ENCODE measurements at places on chromosomes 3 and 15.

DNA sequence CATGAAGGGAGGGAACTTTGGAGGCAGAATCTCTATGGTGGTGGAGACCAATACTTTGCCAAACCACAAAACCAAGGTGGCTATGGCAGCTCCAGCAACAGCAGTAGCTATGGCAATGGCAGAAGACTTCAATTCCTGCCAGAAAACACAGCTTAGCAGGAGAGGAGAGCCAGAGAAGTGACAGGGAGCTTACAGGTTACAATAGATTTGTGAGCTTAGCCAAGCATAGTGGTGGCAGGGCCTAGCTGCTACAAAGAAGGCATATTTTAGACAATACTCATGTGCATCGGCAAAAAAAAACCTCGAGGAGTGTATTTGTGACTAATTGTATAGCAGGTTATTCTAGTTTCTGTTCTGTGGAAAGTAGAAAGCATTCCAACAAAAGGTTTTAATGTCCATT lies 6.4 kb upstream of the CSTA start:
- no peak for DNase-seq

- DNase-seq = no peak
Observed at GRCh38 chr3:53939086-53939582, 47.5 kb upstream of the SELENOK start.

DNA sequence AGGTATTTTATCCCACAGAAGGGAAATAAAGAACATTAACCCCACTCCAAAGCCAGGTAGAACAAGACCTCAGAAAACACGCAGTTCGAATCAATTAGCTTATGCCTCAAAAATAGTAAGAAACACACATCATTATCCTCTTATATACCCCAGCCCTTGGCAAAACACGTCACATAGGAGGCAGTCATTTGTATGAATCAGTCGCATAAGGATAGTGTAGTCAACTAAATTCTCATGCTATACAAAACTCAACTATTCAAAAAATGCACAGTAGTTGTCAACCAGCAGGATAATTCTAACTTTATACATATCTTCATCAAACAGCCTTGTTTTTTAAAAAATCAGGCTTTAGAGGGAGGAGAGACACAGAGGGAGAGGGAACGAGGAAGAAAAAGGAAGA lies 298.4 kb downstream of the FOXP1 start:
- no peak for DNase-seq

DNA sequence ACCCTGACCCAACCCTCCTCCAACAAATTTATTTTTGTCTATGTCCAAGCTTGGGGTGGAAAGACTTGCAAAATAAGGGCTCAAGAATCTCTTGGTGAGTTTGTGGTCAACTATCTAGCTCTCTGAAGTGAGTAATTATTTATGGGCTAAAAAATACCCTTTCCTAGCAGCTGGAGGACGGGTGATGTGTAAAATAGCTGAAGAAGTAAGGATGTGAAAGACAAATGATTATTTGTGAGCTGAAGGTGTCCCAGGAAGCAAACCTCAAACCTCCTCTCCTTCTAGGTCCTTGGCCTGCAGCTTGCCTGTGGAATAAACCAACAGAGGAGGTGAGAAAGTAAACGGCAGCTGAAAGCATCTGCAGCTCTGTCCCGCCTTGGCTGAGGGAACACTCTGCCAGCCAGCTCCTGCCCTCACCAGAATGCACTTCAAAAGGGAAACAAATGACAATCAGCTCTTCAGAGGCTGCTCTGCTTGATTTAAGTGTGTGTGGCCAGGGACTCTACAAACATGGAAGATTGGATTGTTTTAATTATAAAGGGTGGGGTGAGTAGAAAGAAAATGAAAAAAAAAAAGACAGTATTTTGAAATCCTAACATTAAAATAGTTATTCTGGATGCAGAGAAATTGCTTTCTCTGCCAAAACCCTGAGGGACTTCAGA lies 60.3 kb downstream of the TM4SF4 start:
- DNase-seq = no peak

- no peak for DNase-seq
Observed at GRCh38 chr3:29481969-29482767, 201.3 kb downstream of the RBMS3 start.

GRCh38 chr3:31590650-31591049 lies 57.9 kb downstream of the STT3B start:
- DNase-seq = no peak

- DNase-seq = peak; percentile 3
Observed at GRCh38 chr3:139718415-139718814, 40.6 kb upstream of the NMNAT3 start.

DNA sequence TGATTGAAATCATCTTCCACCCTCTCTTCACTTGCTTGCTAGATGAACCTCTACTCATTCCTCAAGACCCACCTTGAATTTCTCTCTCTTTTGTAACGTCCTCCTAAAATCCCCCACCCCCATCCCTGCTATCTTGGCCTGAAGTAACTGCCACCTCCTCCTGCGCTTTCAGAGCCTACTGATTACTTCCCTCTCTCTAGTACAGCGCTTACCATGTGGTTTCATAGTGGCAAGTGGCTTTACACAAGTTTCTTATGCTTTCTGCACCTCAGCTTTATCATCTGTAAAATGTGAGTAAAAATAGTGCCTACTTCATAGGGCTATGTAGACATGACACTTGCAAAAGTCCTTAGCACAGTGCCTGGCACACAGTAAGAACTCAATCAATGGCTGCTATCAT lies 28.7 kb upstream of the DAZL start:
- no peak for DNase-seq

DNA sequence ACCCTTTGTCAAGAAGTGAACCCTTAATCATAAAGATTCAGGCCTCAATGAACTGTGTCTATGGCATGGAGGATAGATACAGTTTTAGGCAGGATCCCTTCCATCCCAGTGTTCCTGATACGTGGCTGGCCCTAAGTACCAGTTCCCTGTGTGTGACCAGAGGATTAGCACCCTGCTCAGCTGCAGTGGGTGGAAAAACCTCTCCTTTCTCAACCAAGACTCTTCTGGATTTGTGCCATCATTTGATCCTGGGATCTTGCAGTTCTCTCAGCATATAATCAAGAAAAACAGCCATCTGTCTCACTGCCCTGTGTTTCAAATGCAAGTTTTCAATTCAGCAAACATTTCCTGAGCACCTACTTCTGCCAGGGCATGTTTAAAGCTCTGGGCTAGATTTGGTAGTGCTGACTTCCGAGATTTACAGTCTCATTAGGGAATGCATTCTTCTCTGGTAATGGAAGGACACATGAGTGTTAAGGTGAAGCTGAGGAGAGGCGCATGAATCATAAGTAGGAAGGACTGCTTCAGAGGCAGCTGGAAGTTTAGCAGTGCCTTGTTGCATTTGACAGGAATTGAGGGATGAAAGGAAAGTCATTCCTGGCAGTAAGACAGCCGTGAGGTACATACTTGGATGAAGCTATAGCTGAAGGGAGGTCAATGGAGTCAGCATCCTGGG lies 388.3 kb downstream of the MFSD1 start:
- peak; percentile 75 for DNase-seq

- no peak for DNase-seq
Observed at GRCh38 chr3:108153451-108153981, 62.7 kb upstream of the CD47 start.

All from GM04503 (cell line).